CD4-positive, alpha-beta T cell treated with Interferon alpha-2 for 1 hour (primary cell): ENCODE measurements at places on chromosomes 5 and 9.

DNA sequence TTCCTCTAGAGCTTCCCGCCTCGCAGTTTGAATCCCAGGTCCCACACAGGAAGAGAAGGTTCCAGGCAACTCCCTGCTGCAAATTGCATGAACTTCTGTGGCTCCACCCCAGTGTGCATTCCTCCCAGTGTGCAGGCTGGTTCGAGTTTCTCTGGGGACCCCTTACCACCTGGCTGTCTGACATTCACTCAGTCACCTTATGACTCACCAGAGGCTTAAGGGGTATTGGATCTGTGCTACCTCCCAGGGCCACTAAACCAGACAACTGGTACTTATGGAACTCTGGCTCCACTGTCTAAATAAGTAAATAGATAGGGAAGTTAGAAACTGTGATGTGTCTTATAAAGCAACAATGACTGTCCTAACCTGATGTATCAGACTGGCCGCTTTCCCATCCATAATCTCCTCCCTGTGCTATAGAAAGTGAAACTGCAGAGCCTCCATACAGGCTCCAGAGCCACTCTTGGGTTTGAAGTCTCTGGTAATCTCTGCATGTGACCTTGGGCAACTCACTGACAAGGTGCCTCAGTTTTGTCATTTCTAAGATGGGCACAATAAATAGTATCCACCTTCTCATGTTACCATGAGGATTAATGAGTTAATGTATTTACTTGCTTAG lies 720.6 kb downstream of the SEMA5A start:
- no peak for DNase-seq

DNA sequence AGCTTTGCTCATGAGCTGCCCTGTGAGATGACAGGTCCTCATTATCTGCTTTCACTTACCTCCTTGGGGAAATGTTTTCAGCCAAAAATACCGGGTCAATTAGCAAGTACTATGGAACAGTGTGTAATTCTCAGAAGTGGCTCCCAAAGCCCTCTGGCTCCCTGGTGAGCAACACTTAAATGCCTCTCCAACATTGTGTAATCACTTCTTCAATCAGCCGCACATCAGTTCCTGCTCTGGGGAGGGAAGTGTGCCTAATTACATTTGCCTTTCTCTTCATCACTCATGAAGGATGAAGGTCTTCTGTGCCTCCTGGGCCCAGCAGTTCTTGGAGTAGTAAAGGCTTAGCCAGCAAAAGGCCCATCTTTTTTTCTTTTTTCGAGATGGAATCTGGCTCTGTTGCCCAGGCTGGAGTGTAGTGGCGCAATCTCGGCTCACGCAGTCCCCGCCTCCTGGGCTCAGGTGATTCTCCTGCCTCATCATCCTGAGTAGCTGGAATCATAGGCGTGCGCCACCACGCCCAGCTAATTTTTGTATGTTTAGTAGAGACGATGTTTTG lies 23.1 kb downstream of the NIM1K start:
- peak; percentile 2 for DNase-seq

DNA sequence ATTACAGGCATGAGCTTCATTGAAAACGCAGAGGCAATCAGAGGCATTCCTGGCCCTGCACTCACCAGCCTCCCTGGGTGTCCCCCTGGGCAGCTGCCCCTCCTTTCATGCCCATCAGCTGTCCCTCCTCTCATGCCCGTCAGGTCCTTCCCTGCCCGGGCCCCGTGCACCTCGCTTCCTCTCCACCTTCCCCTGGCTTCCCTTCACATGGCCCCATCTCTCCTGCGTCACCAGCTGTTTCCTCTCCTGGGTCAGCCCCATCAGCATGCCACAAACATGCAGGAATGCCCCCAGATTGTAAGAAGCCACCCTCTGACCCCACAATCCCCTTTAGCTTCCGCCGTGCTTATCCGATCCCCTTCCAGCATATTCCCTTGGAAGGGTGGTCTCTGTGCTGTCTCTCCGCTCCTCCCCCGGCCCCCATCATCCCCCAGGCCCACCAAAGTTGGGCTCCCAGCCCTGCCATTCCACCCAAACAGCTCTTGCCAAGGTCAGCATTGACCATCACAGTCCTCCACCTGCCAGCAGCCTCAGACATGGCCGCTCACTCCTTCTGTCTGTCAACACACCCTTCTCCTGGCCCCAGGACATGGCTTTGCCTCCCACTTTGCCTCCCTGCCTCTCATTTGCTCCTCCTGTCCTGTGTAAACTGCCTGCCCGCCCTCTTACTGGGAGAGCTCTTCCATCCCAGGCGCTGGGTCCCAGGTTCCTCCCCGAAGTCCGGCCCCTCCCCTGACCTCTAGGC lies 98.6 kb upstream of the IER5L start:
- no peak for DNase-seq

DNA sequence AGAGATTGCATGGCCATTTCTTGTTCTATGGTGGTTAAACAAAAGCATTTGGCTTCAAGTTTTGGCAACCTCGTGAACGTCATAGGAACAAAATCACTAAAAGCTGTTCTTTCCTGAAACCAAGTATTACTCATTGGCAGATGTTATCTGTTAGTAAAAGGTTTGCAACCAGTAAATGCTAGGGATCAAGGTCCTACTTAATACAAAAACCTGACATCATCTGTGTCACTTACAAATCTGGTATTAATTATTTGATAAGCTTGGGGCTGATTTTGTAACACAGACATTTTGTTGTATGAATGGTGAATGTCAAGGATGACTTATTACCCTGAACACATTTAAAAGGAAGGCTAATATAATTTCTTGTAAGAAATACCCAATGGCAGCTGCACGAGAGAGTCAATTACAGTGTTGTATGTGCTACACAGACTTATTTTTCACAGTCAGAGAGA lies 486.4 kb upstream of the ZNF608 start:
- no peak for DNase-seq

DNA sequence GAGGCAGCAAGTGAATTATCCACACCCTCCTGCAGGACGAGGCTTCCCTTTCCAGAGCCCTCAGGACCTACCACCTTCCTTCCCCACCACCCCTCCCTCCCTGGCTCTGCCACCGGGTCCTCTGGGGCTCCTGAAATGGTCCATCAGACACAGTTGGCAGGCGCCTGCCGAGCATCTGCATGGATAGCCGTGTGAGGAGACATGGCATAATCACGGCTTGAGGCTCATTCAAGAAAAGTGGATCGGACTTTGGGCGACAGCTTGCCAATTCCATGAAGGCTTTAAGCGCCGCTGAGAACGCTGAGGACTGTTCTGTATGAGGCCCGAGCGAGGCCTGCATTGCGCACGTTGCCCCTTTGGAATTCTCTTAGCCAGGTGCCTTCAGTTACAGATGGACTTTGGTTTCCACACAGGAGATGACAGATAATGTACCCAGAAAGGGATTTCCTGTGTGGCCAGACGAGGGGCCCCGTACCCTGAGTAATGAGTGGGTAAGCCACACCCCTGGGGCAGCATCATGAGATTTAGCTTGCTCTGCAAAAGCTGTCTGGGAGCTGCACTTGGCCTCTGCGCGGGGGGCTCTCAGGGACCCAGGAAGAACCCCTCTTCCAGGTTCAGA lies 179.8 kb downstream of the OLFM1 start:
- no peak for DNase-seq

- no peak for DNase-seq
Observed at GRCh38 chr5:104345222-104346016, 782.8 kb upstream of the NUDT12 start.

DNA sequence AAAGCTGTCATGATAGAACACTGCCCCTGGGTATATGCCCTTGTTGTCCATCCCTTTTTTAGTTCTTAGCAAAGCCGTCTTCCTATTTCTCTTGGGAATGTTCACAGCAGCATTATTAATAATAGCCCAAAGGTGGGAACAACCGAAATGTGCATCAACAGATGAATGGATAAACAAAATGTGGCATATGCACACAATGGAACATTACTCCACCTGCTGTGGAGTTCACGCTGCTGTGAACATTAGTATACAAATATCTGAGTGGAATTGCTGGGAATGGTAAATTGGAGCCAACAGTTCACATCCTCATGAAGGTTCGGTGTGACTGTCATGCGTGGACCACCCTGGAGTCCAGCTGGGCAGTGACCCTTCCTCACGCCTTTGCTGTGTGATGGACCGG lies 36.5 kb upstream of the NUTM2G start:
- DNase-seq: no peak
